ENCODE measurements at places on chromosomes 12 and 14. TPM values are rescaled to one million over a fixed set of nuclear protein-coding genes. Genes with fewer than 3 reads are reported as not detected.

GRCh38 chr12:28027328-28027727 lies 54.8 kb upstream of the PTHLH start:
- DNase-seq, result no peak

The ST8SIA1 gene
- total RNA-seq, result 6.3 TPM

DNA sequence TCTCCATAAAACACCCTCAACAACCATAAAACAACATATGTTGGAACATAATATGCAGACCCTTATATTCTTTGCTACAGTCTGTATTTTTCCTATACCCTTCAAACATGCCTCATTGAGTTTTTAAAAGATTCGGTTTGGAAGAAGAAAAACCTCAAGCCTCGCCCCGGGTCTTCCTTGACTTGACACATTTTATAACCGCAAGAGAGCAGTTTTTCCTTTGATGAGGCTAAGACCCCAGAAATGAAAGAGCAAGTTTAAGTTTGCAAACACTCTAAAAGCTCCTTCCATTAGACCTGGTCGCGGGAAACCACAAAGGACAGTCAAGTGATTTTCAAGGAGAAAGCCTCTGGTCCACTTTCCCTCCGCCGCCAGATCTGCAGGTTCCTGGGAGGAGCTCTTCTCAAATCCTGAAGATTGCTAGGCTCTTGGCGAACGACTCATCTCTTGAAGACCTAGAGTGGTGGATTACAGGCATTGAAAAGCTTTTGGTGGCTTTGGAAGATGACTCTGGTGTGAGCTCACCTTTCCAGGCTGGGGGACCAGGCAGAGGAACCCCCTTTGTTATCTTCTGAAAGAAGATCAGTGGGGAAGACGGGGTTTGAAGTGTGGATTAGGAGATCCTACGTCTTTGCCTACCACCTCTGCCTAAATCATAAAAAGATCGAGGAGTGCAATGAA lies at the start of gene ASCL4:
TSS of gene ASCL4 (plus strand) at position 356 of the 681 bp plus-strand sequence. CDS start 515 bp downstream, outside the sequence.
- no peak for DNase-seq

- no peak for DNase-seq
These were observed 162.8 kb downstream of the SNAPC1 start for GRCh38 chr14:61925043-61925442.

The EEF1AKMT3 gene
- 2.7 TPM for total RNA-seq

Data from right cardiac atrium (tissue), 5 donors.